ENCODE measurements at places on chromosomes 3 and 15.

DNA sequence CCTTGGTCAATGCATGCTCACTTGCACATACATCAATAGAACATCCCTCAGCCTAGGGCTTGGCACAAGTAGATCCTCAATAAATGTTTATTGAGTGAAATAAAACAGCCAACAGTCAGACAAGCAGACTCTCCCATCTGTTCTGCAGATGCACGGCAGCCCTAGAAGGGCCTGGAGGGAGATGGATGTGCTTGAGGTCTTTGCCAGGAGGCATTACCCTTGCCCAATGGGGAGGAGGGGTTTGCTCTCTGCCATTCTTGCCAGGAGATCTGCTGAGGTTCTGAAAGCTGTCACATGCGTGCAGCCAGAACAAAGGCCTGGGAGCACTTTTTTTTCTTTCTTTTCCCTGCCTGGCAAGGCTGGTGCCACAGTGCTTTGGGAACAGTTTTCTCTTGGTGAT, 349.3 kb upstream of the THRB start:
- DNase-seq = peak; percentile 44

DNA sequence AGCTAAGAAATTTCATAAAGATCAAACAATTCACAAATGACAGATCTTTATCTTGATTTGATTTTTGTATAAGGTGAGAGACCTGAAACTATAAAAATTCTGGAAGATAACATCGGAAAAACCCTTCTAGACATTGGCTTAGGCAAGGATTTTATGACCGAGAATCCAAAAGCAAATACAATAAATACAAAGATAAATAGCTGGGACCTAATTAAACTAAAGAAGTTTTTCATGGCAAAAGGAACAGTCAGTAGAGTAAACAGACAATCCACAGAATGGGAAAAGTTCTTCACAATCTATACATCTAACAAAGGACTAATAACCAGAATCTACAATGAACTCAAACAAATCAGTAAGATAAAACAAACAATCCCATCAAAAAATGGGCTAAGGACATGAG, 116.9 kb upstream of the BCHE start:
- no peak for DNase-seq

GRCh38 chr3:195876297-195877064, 31.9 kb downstream of the TNK2 start:
- DNase-seq = no peak

GRCh38 chr15:85318048-85318731, 62.2 kb upstream of the AKAP13 start:
- no peak for DNase-seq

DNA sequence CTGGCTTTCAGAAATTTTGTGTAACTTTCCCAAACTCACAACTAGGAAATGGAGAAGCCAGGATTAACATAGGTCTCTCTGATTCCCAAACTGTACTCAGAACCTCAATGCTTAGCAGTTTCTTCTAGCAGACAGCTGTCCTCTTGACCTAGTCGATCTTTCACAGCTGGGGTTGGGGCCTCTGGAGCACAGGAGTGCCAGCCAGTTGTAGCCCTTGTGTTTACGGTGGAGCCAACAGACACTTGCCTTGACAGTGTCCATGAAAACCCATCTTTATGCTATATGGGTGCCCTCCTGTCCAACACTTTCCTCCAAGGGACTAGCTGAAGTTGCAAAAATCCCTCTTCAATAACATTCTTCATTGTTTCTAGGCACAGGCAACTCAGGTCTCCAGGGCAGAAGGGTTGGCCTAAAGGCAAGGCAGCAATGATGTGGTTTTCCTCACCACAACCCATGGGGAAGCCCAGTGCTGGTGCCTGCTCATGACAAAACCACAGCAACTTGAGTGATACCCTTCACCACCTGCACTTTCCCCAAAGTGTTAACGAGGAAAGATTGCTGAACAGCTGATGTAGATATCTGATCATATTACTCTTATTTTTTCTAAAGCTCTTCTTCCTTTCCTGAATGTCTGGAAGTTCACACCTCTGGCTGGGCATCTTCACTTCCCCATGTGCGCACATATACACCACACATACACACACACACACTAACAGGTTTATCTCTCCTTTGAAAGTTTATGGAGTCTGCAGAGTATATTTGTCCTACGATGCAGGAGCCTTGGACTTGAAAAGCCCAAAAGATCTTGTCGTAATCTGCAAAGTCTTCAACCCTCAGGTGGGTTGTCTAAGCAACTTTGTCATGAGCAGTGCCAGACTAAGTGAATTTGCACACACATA, 11.0 kb upstream of the KNG1 start:
- DNase-seq = no peak

DNA sequence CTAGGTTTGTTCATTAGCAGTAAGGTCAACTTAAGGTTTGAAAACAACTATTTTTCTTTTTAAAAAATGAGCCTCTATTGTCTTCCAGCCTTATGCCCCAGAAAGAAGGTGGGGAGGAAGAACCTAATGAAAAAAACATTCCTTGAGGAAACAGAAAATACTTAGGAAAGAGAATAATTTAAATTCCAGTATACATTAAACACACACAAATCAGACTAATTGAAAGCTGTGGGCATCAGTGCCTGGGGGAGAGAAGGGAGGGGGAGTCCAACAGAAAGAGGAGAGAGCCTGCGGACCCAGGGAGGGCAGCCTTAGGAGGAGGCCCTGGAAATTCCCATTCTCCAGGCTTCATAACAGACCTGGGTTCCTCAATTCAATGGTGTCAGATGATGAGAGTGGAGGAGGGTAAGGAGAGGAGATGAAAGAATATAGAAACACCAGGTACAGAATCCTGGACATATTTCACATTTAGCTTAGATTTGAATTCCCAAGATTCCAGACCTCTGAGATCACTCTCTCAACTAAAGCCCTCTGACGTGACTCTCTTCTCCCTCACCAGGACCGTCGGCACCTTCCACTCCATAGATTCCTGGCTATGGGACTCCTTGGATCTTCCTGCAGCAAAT, 320.5 kb upstream of the UMPS start:
- no peak for DNase-seq

DNA sequence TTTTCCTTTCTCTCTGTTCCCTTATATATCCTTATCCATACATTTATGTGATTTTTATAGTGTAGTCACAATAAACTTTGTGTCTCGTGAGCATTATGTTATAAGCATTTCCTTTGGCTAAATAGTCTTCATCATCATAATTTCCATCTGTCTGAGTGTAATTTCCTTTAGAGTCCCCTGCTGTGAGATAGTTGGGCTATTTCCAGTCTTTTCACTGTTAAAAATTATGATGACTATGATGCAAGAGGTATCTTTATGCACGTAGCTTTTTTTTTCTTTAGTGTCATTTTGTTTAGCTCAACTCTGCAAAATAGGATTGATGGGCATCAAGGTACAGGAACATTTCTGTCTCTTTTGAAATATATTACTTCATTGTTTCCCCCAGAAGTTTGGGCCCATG, 26.9 kb upstream of the CA12 start:
- DNase-seq = peak; percentile 8

DNA sequence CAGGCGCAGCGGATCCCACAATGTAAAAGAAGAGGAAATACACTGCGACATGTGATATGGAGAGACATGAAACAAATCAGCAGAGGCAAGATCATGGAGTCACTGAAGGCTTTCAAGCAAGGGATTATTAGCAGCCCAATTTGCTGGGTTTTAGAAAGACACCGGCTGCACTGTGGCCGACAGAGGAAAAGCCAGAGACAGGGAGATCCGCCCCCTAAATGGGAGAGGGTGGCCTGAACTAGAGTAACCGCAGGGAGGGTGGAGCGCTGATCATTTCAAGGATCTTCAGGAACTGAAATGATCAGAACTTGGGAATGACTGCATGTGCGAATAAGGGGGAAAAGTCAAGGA, 612 bp upstream of the C15orf40 start:
- DNase-seq = no peak

DNA sequence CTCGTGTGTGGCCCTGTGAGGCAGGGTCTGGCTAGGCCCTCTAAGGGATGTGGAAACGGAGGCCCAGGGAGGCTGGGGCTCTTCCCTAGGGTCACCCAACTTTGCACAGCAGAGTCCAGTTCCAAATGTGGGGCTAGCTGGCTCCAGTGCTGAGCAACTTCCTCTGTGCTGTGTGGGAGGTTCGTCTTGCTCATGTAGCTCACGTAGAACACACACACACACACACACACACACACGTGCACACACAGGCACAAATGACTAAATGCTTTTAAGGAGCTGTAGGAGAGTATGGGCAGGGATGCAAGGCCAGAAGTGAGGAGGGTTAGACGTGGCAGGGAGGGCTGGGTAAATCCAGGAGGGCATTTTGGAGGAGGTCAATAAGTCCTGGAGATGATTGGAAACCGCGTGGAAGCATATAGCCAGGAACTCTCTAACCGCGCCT, 213.8 kb downstream of the RPLP1 start:
- no peak for DNase-seq

DNA sequence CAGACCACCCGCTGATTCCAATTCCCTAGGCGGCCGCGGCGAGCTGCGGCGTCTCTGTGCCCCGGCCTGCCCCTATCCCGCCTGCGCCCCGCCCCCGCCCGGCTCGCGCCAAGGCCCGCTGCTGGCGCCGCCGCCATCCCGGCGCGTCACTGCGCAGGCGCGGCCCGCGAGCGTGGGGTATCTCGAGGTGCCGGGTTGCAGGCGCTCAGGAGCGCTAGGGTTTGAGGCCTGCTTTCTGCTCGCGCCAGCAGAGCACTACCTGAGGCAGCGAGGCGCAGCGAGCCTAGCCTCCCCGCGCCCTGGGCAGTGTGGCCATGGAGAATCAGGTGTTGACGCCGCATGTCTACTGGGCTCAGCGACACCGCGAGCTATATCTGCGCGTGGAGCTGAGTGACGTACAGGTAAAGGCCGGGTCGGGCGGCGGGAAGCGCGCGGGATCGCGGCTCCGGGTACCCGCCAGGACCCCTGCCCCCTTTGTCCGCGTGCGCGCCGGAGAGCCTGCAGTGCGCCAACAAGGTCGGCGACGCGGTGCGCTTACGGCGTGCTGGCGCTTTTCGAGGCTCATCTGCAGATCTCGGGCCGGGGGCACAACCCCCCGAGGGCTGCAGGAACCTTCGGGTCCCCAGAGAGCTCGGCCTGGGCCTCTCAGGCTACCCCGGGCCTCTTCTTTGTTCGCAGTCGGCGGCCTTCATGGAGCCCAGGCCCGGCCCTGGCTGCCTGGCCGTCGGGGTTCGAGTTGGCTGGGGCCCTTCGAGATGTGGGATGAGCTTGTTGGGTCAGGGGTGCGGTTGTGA, at the start of gene HACD3:
Gene HACD3 (plus strand): TSS at position 146 of the 794 bp plus-strand sequence. CDS start 169 bp downstream, at position 315.
- DNase-seq = peak; percentile 63

DNA sequence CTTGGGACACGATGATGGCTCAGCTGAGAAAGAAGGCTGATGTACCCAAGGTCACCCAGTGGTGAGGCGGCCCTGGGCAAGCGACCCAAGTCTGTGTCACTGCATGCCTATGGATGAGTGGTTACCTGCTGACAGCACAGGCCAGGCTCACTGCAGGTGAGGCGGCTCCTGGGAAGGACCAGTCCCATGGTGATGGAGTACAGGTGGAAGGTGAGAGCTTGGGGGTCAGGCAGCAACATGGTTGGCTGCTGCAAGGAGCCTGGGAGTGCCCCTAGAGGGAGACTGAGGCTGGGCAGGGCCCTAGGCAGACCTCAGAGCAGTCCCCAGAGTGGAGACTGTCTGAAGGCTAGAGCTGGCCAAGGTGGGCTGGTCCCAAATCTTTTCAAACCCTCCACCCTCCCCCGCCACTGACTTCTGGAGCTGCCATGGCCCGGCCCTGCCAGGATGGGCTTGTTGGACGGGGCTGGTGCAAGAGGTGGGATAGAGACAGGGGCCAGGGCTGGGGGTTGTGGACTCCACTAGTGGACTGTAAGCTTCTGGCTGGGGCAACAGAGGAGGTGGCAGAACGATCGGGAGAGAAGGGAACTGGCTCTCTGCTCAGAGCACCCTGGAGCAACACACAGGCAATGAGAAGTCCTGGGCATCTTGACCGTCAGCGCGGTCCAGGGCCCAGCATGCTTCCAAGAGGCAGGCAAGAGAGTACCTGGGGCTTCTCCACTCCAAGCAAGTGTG, 72.5 kb upstream of the SLC6A11 start:
- DNase-seq = no peak

GRCh38 chr3:47003461-47004368, 24.2 kb downstream of the NBEAL2 start:
- no peak for DNase-seq

DNA sequence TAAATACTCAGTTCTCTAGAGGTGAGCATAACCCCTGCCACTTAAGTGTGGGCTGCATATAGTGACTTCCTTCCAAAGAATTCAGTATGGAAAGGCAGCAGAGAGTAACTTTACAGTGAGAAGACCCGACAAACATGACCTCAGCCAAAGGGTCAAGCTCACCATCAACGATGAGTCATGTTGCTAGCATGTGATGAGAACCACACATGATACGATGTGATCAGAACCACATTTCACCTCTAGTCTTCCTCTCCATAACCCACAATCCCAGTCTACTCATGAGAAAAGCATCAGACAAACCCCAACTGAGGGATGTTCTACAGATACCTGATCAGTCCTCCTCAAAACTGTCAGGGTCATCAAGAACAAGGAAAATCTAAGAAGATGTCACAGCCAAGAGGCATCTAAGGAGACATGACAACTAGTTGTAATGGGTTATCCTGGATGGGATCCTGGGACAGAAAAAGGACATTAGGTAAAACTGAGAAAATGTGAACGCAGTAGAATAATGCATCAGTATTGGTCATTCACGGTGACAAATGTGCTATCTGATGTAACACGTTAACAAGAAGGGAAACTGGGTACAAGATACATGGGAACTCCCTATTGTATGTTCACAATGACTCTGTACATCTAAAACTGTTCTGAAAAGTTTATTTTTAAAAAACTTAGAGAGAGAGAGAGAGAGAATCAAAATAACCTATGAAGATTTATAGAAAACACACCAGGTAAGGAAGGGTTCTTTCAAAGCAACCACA, 28.3 kb downstream of the SEC61A1 start:
- DNase-seq = no peak

GRCh38 chr3:126947429-126947828, 35.5 kb upstream of the PLXNA1 start:
- DNase-seq = no peak

- DNase-seq = no peak
These were observed 147.1 kb upstream of the RGMA start for GRCh38 chr15:93235926-93236780.

- no peak for DNase-seq
These were observed 157.9 kb upstream of the SLC2A2 start for GRCh38 chr3:171184372-171184771.

- DNase-seq = no peak
These were observed 394.7 kb downstream of the FGF12 start for GRCh38 chr3:192332386-192333291.

DNA sequence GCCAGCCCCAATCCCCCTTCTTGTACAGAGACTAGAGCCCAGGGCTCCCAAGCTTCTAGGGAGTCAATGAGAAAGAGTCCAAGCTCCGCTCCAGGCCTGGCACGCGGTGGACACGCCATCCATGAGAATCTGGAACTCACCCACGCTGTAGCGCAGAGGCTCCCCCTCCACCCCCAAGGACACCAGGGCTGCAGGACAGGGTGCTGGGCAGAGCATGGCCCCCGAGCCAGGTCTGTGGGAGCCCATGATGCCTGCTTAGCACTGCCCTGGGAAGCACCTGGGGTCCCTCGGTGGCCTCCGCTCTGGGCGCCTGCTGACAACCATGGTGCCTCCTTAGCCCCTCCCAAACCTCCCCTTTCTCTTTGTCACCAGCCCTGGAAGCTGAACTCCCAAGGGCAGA, 28.5 kb downstream of the ACSBG1 start:
- no peak for DNase-seq
